H7 (cell line): ENCODE measurements at places on chromosomes 1 and 21. TPM values are rescaled to one million over a fixed set of nuclear protein-coding genes. Genes with fewer than 3 reads are reported as not detected.

The TCHHL1 gene
- total RNA-seq: not detected in 2 replicates

- DNase-seq: no peak
Measured at GRCh38 chr1:103336408-103336807, 189.1 kb upstream of the RNPC3 start.

GRCh38 chr21:14706712-14707510 is 160.8 kb upstream of the SAMSN1 start:
- DNase-seq: no peak

The VCAM1 gene
- total RNA-seq: not detected in 2 replicates

- DNase-seq: no peak
Measured at GRCh38 chr1:186511761-186512637, 51.1 kb upstream of the PDC start.

The CBR1 gene
- total RNA-seq: 95.3 and 129 TPM in 2 replicates

GRCh38 chr1:88016947-88017346 is 667.1 kb upstream of the PKN2 start:
- DNase-seq: no peak

The MYOG gene
- total RNA-seq: not detected in 2 replicates

- DNase-seq: no peak
Measured at GRCh38 chr1:212233321-212233720, 51.9 kb upstream of the PPP2R5A start.
